ENCODE measurements at places on chromosomes 3 and 15.

GRCh38 chr3:42652611-42653302 lies 740 bp upstream of the ZBTB47 start:
- no peak for DNase-seq

DNA sequence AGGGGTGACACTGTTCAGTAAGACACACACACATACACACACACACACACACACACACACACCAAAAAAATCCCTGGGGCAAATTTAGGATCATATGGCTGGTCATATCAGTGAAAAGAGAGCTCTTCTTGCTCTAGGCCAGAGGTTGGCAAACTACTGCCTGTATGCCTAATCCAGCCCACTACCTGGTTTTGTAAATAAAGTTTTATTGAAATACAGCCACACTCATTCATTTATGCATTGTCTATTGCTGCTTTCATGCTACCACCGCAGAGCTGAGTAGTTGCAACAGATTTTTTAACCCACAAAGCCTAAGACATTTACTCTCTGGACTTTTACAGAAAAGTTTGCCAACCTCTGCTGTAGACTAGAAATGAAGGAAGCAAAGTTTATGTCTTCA lies 30.6 kb downstream of the ACP3 start:
- no peak for DNase-seq

DNA sequence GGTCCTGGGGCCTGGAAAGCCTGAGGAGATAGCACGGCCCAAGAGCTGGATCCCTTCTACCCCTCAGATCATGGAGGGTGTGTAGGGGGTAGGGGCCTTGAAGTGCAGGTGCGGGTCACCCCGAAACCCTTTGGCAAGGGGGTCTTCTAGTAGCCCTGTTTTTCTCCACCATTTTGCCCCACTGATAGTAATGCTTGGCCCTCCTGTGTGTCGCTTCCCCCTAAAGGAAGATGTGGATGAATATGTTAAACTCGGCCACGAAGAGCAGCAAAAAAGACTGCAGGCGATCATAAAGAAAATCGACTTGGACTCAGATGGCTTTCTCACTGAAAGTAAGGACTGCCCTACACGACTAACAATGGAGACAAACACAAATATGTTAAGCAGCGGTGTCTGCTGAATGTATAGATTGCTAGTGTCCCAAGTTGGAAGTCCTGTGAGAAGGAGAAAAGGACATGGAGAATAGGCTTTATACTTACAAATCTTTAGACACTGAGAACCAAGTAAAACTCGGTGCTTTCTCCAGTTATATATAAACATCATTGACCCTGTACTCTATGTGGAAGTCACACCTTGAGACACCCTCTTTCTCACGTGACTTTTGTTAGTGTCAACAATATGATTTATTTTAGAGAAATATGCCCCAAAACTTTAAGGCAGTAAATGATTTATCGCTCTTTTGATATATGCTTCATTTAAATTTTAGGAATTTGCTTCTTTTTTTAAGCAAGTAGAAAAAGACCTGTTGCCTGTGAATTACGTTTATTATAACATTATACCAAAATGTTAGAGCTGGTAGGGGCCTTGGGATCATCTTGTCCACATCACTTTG lies 802 bp downstream of the RCN2 start:
- DNase-seq, result no peak

- DNase-seq, result no peak
Measured at GRCh38 chr15:28086175-28086703, 12.9 kb downstream of the OCA2 start.

- no peak for DNase-seq
Measured at GRCh38 chr3:39143051-39143885, 10.1 kb downstream of the CSRNP1 start.

Measured in fibroblast of skin of left quadriceps (primary cell).